ENCODE measurements at places on chromosomes 1 and 21.

DNA sequence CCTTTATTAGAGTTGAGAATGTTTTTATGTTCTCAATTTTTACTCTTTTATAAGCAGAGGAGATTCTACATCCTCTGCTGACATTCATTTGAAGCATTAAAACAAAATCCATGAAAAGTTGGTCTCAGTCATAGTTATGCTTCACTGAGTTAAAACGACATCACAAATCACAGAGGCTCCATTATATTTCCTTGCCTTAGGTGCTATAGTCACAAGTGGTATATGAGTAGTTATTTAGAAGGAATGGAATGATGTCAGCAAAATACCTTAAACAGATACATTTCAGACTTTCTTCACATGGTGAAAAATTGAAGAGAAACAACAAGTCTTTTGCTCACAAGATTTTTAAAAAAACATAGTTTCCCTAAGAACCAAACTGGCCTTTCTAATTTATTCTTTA is 11.7 kb upstream of the METTL13 start:
- no peak for DNase-seq

- DNase-seq, result no peak
These were observed 77.5 kb downstream of the PAPPA2 start for GRCh38 chr1:176540428-176540827.

- no peak for DNase-seq
These were observed 21.3 kb downstream of the SCAF4 start for GRCh38 chr21:31710586-31710985.

DNA sequence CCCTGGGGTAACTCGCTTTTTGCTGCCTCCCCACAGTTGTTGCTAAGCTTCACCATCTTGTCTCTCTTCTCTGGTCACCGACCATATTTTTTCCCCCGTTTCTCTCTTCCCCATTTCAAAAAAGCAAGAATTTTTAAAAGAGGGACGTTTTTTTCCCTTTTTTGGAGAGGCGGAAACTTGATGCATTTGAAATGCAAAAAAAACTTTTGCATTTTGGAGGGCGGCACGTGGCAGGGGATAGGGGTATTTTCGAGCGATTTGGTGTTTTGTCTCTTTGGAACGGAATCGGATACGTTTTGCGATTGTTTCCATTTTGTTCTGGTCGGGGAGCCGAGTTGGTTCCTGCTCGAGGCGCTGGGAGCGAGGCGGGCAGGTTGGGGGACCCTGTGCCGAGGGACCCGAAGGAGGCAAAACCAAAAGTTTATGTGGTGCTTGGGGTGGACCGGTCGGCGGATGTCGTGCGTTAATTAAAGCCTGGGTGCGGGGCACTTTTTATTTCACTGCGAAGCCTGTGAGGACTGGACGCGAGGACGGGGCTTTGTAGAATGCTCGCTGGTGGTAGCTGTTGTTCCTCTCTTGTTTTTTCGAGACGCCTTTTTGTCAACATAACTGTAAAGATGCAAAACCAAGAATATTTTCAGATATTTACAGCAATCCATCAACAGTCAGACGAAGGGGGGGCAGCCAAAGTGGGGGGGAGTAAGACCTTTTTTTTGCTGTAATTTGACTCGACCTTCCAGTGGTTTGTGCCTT is 884 bp downstream of the H3-3A start:
- DNase-seq, result peak; percentile 88

DNA sequence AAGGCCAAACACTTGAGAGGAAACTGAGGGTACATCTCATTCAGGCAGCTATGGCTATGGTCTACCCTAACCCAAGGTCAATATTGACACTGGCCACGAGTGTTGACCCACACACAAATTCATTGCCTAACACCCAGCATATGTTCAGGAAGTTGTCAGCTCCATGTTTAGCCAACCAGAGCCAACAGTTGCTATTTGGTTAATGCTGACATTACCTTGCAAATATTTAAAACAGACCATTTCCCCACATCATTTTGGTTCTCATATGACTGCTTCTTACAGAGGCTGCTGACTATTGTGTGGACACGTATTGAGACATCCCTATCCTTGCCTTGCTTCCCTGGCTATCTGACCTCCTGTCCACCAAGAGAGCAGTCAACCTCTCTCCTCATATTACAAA is 97.3 kb downstream of the LMX1A start:
- DNase-seq, result no peak

- DNase-seq, result no peak
These were observed 6.8 kb downstream of the TSPEAR start for GRCh38 chr21:44704636-44705001.

DNA sequence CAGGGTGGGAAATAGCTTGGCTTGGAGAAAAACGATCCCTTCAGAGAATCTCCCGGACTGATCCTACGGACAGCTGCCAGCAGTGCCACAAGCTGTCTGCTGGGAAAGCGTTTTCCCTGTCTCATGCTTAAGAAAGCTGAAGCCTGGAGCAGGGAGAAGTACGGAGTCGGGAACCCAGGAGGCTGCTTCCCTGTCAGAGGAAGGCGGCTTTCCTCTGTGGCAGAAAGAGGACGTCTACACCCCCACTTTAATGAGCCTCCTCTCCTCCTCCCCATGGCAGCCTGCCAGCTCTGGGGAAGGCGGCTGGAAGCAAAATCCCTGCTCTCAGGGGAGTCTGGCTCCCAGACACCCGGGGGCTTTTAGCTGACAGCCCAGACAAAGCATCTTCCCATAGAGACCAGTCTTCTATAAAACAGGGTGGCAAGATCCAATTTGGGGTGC is 7.3 kb downstream of the KIF21B start:
- peak; percentile 59 for DNase-seq

DNA sequence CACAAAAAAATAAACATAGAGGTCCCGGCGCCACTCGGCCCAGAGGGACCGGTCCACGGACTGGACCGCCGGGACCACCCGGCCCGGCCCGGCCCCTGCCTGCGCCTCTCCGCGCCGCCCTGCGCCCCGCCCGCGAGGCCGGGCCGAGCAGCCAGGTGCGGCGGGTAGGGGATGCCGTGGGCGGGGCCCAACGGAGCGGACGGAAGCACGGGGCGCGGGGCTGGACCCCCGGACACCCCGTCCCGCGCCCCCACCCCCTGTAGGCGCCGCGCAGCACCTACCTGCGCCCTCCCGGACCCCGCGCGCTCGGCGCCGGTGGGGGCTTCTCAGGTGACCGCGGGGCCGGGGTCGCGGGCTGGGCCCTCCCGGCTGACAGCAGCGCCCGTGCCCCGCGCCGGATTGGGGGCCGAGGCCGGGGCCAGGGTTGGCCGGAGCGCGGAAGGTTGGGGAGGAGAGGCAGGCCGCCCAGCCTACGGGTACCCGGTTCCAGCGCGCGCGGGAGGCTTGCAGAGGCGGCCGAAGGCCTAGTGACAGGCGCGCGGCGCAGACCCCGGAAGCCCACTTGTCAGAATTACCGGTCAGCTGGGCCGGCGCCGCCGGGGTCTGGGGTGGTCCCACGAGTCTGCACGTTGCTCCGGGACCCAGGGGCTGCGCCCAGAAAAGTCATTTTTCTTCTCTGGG is 351.9 kb upstream of the CAMK1G start:
- no peak for DNase-seq

GRCh38 chr1:33473900-33474299 is 1.5 kb downstream of the ZSCAN20 start:
- DNase-seq, result no peak

DNA sequence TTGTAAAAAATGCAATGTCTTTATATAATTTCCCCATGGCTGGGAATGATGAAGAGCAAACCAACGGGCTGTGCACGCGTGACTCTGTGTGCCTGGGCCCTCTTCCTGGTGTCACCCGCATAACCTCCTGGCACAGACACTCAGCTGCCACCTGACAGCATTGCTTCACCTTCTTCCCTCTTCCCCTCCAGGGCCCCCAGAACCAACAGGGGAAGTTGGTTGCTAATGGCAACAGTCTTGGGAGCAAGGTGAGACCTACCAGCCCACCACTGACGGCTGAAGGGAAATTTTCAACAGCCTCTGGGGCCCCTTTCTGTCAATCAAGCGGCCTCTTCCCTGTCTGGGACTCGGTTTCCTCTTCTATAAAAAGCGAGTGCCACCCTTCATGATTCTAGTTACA is 33.2 kb downstream of the SSBP3 start:
- DNase-seq, result no peak

DNA sequence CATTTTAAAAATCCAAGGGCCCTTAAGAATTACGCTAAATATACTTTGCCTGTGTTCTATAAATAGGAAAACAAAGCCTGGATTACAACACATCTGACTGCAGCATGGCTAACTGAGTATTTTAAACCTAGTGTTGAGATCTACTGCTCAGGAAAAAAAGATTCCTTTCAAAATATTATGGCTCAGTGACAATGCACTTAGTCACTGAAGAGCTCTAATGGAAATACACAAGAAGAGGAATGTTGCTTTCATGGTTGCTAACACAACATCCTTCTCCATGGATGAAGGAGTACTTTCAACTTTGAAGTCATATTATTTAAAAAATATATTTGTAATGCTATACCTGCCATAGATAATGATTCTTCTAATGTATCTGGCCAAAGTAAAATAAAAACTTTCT is 248.3 kb upstream of the NEGR1 start:
- no peak for DNase-seq

DNA sequence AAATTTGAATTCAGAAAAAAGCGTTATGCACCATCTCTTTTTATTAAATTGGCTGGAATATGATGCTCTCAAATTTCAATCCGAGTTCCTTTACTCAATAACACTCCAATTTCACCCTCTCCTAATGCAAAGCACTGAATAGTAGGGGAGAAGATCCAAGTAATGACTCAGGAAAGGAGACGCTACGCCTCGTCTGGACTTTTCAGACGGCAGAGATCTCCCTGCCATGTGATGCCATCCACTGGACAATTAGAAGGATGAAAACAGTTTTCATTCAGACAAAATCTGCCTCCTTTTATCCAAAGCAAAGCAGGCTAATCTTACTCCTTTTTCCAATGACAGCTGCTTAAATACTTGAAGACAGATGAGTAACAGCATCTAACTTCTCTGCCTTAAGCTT is 242.4 kb upstream of the GREM2 start:
- DNase-seq, result no peak

DNA sequence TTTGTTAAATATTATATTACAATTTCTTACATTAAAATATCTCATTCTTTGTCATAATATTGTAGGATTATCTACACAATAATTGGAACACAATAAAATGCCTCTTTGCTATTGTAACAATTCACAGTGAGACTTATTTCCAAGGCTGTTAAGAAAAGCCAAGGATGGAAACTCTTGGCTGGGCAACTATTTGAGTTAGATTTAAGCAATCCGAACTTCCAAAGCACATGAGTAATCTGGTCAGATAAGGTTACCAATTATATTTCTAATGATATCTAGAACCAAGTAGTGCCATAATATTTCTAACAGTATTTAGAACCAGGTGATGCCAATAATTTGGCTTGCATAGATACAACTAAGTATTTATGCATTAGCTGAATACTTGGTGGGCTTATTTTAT is 154.7 kb upstream of the KCNK2 start:
- no peak for DNase-seq

DNA sequence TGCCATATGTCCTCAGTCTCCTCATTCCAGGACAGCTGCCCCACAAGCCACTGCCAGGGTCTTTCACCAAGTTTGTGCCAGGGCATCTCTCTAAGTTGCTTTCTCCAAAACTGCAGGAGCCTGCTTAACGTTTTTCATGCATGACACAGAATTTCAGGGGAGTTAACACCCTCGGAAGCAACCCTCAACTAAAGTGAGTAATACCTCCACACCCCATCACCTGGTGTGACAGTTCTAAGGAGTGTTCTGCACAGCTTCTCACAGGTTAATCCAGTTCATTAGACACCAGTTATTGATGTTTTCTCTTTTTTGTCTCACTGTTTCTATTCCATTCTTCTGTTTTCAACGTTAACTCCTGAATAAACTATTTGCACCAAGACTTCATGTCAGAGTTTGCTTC is 115.0 kb downstream of the BACH1 start:
- DNase-seq, result no peak

GRCh38 chr1:235601104-235601503 is 48.5 kb downstream of the GNG4 start:
- no peak for DNase-seq

DNA sequence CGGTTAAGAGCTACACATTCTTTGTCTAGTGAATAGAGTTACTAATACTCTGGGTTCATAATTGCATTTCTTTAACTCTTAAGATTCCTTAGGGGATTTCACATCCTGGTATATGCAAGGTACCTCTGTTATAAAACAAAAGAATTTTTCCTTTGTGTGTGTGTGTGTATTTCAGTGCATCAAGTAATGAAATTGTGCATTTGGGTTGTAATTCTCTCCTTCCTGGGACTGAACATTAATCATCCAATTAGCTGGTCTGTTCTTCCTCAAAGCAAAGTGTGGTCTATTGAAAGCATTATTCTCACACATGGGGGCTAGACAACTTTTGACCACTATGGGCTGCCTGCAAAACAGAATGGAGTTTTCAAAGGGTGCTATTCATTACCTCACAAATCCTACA is 74.0 kb downstream of the ZC3H11B start:
- DNase-seq, result no peak

- DNase-seq, result no peak
These were observed 252.7 kb downstream of the AKT3 start for GRCh38 chr1:243597383-243597782.

GRCh38 chr1:55310505-55310971 is 95.4 kb upstream of the USP24 start:
- DNase-seq, result no peak

DNA sequence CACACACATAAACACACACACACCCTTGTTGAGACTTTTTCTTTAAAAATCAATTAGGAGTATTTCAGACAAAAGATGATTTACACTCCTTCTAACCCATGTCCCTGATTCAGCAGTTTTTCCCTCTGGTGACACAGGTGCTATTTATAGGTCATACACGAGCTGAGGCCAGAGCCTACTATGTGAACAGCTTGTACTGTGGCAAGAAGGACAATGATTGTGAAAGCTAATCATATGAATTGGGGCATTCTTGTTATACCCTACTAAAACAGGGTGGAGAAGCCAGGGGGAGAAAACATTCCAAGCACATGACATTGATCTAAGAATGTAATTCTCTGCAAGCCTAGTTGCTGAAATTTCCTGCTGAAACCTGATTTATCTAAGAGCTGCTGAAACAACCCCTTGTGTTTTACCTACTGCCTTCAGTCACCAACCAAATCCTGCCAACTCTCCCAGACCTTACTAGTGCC is 60.3 kb downstream of the XCL1 start:
- DNase-seq, result no peak

- no peak for DNase-seq
These were observed 11.6 kb downstream of the SCAF4 start for GRCh38 chr21:31720330-31720729.

Measured in retina (tissue), 1 donor.